GM23248 (cell line): ENCODE measurements at places on chromosomes 16 and 17. TPM values are rescaled to one million over a fixed set of nuclear protein-coding genes. Genes with fewer than 3 reads are reported as not detected.

GRCh38 chr16:26993963-26994362, 72.8 kb upstream of the C16orf82 start:
- no peaks in the 10 kb centered on the region for H3K36me3 ChIP-seq
- peaks cover 17% of the 10 kb centered on the region for H3K4me1 ChIP-seq
- peak overlapping the region; percentile 45; the same call in 1 of the 2 replicates for H3K27ac ChIP-seq

- no peaks in the 10 kb centered on the region for H3K27me3 ChIP-seq
- no peak for DNase-seq
- H3K27ac ChIP-seq, result no peak overlapping the region
- H3K36me3 ChIP-seq, result no peaks in the 10 kb centered on the region
- no peak overlapping the region for H3K4me3 ChIP-seq
- peaks cover 4% of the 10 kb centered on the region; the same call in 1 of the 2 replicates for H3K4me1 ChIP-seq
These were observed 9.7 kb upstream of the BAHCC1 start for GRCh38 chr17:81385320-81386111.

DNA sequence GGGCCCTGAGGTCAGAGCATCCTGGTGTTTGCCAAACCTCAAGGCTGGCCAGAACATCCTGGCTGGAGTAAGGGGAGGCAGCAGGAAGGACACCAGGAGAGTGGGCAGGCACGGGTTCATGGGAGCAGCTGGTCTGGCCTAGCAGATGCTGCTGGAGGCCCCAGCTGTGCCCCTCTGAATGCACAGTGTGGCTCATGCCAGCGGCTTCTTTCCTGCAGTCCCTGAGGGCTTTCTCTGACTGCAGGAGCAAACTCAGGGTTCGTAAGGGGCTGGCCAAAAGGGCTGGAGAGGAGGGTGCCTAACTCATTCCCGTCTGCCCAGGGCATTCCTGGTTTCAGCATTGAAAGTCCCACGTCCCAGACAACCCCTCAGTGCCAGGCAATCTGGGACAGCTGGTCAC, 78.7 kb downstream of the ZDHHC7 start:
- H3K36me3 ChIP-seq, result no peaks in the 10 kb centered on the region
- H3K27ac ChIP-seq, result no peak overlapping the region
- no peak overlapping the region for H3K4me3 ChIP-seq
- H3K27me3 ChIP-seq, result no peaks in the 10 kb centered on the region
- DNase-seq, result no peak
- H3K4me1 ChIP-seq, result peaks cover 30% of the 10 kb centered on the region

- no peak overlapping the region for H3K27ac ChIP-seq
- no peak overlapping the region for H3K4me3 ChIP-seq
- H3K4me1 ChIP-seq, result no peaks in the 10 kb centered on the region
- H3K27me3 ChIP-seq, result no peaks in the 10 kb centered on the region
- DNase-seq, result no peak
- H3K36me3 ChIP-seq, result no peaks in the 10 kb centered on the region
These were observed 182.8 kb upstream of the TOX3 start for GRCh38 chr16:52729731-52730130.

- no peak overlapping the region for H3K27ac ChIP-seq
- H3K27me3 ChIP-seq, result 0 out of 2 replicates have a peak, but pooled peaks cover 7% of the 10 kb centered on the region
- no peak overlapping the region for H3K4me3 ChIP-seq
- H3K4me1 ChIP-seq, result no peaks in the 10 kb centered on the region
- DNase-seq, result peak; percentile 52
These were observed 48.0 kb upstream of the NDRG4 start for GRCh38 chr16:58451945-58452401.

- no peaks in the 10 kb centered on the region for H3K27me3 ChIP-seq
- DNase-seq, result peak; percentile 79
- no peaks in the 10 kb centered on the region for H3K36me3 ChIP-seq
- no peak overlapping the region for H3K4me3 ChIP-seq
These were observed 66.8 kb downstream of the CMIP start for GRCh38 chr16:81511371-81511770.

GRCh38 chr17:79446399-79447009, 164.3 kb downstream of the RBFOX3 start:
- H3K4me1 ChIP-seq, result no peaks in the 10 kb centered on the region
- H3K4me3 ChIP-seq, result no peak overlapping the region
- H3K27me3 ChIP-seq, result no peaks in the 10 kb centered on the region
- no peak overlapping the region for H3K27ac ChIP-seq
- H3K36me3 ChIP-seq, result no peaks in the 10 kb centered on the region

- no peak overlapping the region for H3K4me3 ChIP-seq
- no peak for DNase-seq
- no peaks in the 10 kb centered on the region for H3K4me1 ChIP-seq
- no peaks in the 10 kb centered on the region for H3K27me3 ChIP-seq
- no peaks in the 10 kb centered on the region for H3K36me3 ChIP-seq
These were observed 116.9 kb upstream of the CACNG3 start for GRCh38 chr16:24139282-24139681.

DNA sequence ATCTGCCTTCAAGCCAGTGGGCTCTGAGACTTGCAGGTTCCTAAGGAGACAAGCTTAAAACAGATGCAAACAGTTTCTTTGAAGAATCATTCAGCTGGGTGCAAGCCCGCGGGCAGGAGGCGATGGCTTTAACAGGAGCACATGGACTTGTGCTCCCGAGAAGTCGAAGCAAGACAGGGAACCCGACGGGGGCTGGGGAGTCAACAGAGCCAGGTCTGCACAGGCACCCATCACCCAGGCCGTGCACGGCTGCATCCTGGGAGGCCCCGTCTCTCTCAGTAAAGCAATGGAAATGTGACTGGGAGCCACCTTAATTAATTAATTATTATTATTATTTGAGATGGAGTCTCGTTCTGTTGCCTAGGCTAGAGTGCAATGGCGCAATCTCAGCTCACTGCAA, 333 bp upstream of the PTX4 start:
- H3K36me3 ChIP-seq, result no peaks in the 10 kb centered on the region
- no peaks in the 10 kb centered on the region for H3K27me3 ChIP-seq
- no peak overlapping the region for H3K27ac ChIP-seq
- no peak for DNase-seq

- no peak for DNase-seq
- no peaks in the 10 kb centered on the region for H3K27me3 ChIP-seq
- H3K27ac ChIP-seq, result no peak overlapping the region
- H3K36me3 ChIP-seq, result no peaks in the 10 kb centered on the region
These were observed 358.7 kb downstream of the HS3ST4 start for GRCh38 chr16:26050472-26050871.

DNA sequence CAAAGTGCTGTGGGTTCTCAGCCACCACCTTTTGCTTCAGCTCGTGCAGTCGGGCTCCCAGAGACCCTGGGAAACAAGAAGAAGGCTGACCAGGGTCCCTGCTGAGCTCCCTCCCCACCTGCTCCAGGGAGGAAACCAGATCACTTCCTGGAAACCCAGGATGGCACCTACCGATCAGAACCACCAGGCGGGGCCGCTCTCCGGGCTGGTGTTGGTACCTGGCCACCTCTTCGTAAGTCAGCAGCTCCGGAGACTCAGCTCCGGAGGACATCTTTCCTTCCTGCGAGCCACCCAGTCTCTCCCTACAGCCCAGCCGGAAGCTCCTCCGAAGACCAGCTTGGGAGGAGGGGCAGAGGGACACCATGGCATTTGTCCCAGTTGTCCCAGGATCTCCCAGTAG, 18.9 kb downstream of the MPP3 start:
- H3K36me3 ChIP-seq, result peaks cover 8% of the 10 kb centered on the region
- no peaks in the 10 kb centered on the region for H3K27me3 ChIP-seq
- peaks cover 9% of the 10 kb centered on the region for H3K4me1 ChIP-seq
- H3K27ac ChIP-seq, result no peak overlapping the region

DNA sequence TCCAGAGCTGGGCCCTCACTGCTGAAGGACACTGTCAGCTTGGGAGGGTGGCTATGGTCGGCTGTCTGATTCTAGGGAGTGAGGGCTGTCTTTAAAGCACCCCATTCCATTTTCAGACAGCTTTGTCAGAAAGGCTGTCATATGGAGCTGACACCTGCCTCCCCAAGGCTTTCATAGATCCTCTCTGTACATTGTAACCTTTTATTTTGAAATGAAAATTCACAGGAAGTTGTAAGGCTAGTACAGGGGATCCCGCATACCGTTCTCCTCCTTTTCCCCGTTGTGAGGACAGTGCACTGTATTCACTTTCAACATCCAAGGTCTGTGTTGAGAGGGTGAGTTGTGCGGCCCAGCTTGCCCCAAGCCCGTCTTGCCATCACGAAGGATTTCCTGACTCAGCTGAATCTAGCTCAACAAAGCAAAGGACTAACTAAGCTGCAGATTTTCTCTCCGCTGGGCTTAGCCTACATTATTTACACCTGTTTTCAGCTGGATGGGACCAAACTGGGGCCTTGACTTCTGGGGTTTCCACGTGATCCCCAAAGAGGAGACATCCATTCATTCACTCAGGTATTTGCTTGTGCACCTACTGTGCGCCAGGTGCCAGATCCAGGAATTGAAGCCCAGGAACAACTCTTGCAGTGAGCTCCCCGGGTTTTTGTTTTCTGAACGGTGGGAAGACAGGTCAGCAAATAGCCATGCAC, 5.2 kb upstream of the TMEM235 start:
- no peak overlapping the region for H3K4me3 ChIP-seq
- no peaks in the 10 kb centered on the region for H3K4me1 ChIP-seq
- H3K27ac ChIP-seq, result no peak overlapping the region
- H3K27me3 ChIP-seq, result peaks cover 12% of the 10 kb centered on the region

- H3K27me3 ChIP-seq, result no peaks in the 10 kb centered on the region
- H3K4me3 ChIP-seq, result no peak overlapping the region
- DNase-seq, result no peak
- H3K27ac ChIP-seq, result no peak overlapping the region
- no peaks in the 10 kb centered on the region; the same call in 1 of the 2 replicates for H3K36me3 ChIP-seq
These were observed 27.9 kb downstream of the CPPED1 start for GRCh38 chr16:12775656-12776236.

DNA sequence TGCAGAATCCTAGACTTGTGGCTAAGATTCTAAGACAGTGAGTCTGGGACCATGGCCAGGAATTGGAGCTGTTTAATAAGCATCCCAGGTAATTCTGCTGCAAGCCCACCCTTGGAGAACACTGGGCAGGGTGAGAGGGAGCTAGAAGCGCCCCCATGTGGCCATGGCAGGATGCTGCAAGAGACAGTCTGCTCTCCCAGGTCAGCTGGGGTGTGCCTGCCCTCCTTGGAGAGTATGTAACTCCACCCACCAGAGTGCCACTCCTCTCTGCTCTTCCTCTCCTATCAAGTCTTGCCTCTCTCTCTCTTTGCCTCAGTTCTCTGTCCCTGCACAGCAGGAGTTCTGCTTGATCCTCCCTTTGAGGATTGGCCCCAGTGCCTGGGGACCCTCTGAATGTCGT, 14.9 kb downstream of the RCVRN start:
- no peak overlapping the region for H3K4me3 ChIP-seq
- no peaks in the 10 kb centered on the region; the same call in 1 of the 2 replicates for H3K27me3 ChIP-seq
- H3K4me1 ChIP-seq, result peaks cover 9% of the 10 kb centered on the region
- peak; percentile 53 for DNase-seq
- no peaks in the 10 kb centered on the region for H3K36me3 ChIP-seq
- H3K27ac ChIP-seq, result no peak overlapping the region

GRCh38 chr16:84329843-84330684, 35.4 kb downstream of the WFDC1 start:
- H3K36me3 ChIP-seq, result no peaks in the 10 kb centered on the region
- H3K4me1 ChIP-seq, result no peaks in the 10 kb centered on the region

DNA sequence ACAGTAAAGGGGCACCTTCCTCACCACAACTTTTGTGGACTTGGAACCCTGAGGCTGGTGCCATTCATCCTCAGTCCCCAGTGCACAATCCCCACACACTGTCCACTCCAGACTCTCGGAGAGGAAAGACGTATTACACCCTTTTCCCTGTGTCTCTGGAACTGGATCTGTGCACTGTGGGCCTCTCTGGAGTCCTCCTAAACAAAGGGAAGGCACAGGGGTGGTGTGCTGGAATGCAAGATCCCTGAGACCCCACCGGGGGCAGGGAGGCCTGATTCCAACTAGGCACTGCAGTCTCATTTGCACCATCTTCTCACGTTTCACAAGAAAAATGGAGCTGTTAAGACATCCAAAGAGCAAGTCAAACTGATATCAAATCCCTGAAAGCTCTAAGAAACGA, 89.8 kb downstream of the USP31 start:
- no peaks in the 10 kb centered on the region for H3K4me1 ChIP-seq
- no peak for DNase-seq
- no peak overlapping the region for H3K27ac ChIP-seq
- no peaks in the 10 kb centered on the region for H3K36me3 ChIP-seq
- H3K4me3 ChIP-seq, result no peak overlapping the region

GRCh38 chr17:16470265-16470664, 21.7 kb downstream of the LRRC75A start:
- no peaks in the 10 kb centered on the region for H3K27me3 ChIP-seq
- peaks cover 13% of the 10 kb centered on the region; the same call in 1 of the 2 replicates for H3K4me1 ChIP-seq
- DNase-seq, result no peak
- H3K27ac ChIP-seq, result no peak overlapping the region
- no peaks in the 10 kb centered on the region for H3K36me3 ChIP-seq

DNA sequence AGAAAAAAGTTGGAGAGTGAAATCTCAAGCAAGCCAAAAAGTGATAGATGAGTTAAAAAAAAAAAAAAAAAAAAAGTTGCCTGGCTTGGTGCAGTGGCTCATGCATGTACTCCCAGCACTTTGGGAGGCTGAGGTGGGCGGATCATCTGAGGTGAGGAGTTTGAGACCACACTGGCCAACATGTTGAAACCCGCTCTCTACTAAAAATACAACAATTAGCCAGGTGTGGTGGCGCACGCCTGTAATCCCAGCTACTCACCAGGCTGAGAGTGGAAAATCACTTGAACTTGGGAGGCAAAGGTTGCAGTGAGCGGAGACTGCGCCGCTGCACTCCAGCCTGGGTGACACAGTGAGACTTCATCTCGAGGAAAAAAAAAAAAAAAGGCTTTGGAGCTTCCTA, 668.8 kb downstream of the WWOX start:
- no peaks in the 10 kb centered on the region for H3K27me3 ChIP-seq
- H3K4me1 ChIP-seq, result no peaks in the 10 kb centered on the region
- H3K36me3 ChIP-seq, result no peaks in the 10 kb centered on the region
- DNase-seq, result no peak
- H3K27ac ChIP-seq, result no peak overlapping the region

DNA sequence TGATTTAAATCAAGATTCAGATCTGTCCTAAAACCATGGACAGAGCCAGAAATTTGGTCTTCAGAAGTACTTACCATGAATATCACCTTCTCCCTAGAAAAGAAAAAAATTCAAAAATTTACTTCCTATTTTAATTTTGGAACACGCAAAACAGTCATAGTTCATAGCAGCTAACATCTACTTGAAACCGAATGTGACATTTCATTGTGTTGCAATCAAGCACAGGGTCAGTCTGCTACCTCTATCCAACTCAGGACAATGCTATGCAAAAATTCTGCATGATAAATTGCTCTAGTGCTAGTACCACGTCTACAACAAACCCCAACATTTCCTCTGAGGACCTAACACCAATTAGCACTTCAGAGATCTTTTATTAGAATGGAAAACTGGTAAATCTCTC, 7.7 kb downstream of the JPT1 start:
- no peaks in the 10 kb centered on the region for H3K27me3 ChIP-seq
- peak overlapping the region; percentile 31; the same call in 1 of the 2 replicates for H3K27ac ChIP-seq
- H3K36me3 ChIP-seq, result peaks cover 13% of the 10 kb centered on the region; the same call in 1 of the 2 replicates
- peak; percentile 42 for DNase-seq

- H3K27me3 ChIP-seq, result no peaks in the 10 kb centered on the region
- no peak overlapping the region for H3K4me3 ChIP-seq
- H3K36me3 ChIP-seq, result no peaks in the 10 kb centered on the region
- H3K4me1 ChIP-seq, result peaks cover 29% of the 10 kb centered on the region
These were observed 2.9 kb upstream of the KANSL1 start for GRCh38 chr17:46195939-46196716.

The DHRS7C gene
- total RNA-seq, result not detected in 2 replicates

The ANKFN1 gene
- 0.54 and 0.76 TPM in 2 replicates for total RNA-seq

The PRR15L gene
- total RNA-seq, result not detected in 2 replicates

The HNF1B gene
- not detected in 2 replicates for total RNA-seq

The SDR42E2 gene
- total RNA-seq, result not detected in 2 replicates

The ZNF597 gene
- total RNA-seq, result 3.2 TPM in 2 replicates

The ABCC12 gene
- total RNA-seq, result not detected in 2 replicates

The ABCC11 gene
- total RNA-seq, result 0.76 TPM in 1 of 2 replicates, not detected in the other

The CUEDC1 gene
- total RNA-seq, result 11.1 and 18.8 TPM in 2 replicates

The ZG16 gene
- not detected in 2 replicates for total RNA-seq
